Hematopoietic multipotent progenitor cell treated with erythropoietin and hydrocortisone succinate and interleukin-3 and kit ligand, for 15 days (in vitro differentiated cells): ENCODE measurements at places on chromosomes 16 and 17.

GRCh38 chr17:60641810-60642220 is 35.8 kb upstream of the BCAS3 start:
- DNase-seq: peak; percentile 86

- no peak for DNase-seq
Observed at GRCh38 chr17:50256826-50257618, 17.2 kb upstream of the TMEM92 start.

GRCh38 chr16:67470359-67470758 is 10.6 kb downstream of the ATP6V0D1 start:
- peak; percentile 52 for DNase-seq

- DNase-seq: no peak
Observed at GRCh38 chr17:6347776-6348175, 87.1 kb downstream of the AIPL1 start.

- DNase-seq: no peak
Observed at GRCh38 chr16:67241008-67241900, 6.0 kb downstream of the FHOD1 start.

DNA sequence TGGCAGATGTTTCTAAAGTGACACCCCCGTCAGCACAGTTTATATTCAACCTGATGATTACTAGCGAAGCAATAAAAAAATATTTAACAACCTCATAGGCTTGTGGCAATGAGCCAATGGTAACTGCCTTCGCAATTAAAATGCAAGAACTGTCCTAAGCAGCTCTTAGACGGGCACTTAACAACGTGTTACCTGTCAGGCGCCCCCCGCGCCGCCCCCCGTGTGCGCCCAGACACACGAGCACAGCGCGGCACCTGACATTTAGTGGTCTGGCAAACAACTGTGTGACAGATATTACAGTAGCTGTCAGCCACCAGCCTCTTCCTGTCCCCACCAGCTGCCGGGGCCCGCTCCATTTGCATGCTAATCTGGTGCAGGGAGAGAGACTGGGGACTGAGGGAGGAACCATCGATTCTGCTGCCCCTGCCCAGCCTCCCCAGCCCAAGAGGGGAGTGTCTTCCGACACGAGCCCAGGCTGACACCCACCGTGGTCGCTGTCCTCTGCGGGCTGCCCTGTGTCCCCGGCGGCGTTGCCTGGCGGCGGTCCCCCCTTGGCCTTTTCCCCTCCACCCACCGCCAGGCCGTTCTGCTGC is 12.7 kb downstream of the NDUFAF8 start:
- DNase-seq: no peak

DNA sequence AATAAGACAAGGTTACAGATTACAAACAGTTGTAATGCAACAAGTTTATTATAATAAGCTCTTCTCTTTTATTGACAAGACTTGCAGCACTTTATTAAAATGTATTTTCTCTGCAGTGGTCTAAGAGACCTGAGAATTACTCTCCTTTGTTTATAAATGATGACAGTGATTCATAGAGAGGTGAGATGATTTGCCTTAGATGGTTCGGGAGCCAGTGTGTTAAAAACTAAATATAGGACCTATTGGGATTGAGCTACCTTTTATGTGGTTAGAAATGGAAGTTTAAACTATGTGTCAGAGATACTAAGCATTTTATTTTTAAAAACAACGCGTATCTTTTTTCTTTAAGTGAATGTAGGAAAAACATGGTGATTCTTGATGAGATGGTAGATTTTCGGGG is 2.9 kb upstream of the KRTAP3-3 start:
- no peak for DNase-seq

DNA sequence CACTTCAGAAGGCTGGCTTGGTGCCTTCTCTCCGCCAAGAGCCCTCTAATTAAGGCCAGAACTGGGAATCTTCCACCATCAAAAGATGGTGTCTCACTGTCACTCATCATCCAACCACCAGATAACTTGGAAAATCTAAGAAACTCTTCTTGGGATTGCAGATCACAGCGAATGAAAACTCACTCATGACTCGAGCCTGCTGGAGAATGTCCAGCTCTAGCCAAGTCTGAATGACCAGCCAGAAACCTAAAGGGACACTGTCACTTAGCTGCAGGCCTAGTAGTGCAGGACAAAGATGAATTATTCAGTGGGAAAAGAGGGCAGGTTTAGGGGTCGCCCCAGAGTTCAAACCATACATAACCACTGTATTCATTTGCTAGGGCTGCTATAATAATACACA is 107.8 kb downstream of the XYLT1 start:
- DNase-seq: no peak

DNA sequence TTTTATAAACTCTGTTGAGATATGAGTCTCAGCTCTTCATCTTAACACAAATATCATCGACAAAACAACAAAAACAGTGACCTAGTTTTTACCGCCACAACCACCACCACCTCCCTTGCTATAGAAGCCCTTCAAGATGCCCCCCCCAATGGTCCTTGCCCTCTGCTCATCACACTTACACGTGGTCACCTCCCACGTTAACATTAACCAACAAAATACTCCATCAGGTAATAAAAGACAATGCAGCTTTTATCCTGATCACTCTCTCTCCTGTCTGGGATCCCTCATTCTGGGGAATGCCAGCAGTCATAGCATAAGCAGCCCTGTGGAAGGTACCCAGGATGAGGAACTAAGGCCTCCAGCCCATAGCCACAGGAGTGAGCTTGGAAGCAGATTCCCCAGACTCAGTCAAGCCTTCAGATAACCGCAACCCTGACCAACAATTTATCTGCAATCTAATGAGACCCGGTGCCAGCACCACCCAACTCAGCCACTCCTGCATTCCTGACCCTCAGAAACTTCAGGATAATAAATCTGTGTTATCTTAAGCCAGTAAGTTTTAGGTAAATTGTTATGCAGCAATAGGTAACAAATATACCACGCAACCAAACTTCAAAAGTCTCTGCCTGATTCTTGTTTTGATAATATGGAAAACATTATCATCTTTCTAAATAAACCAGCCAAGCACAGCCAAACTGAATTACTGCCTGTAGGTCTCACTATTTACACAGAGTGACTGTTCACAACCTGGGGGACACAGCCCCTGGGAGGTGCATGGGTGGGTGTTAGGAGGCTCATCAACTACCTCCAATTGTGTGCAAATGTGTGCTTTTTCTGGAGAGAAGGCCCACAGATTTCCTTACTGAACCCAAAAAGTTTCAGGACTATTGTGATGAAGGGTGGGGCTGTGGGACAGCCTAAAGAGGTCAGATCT is 6.1 kb downstream of the PECAM1 start:
- no peak for DNase-seq

GRCh38 chr17:41651625-41652460 is 27.5 kb upstream of the KRT17 start:
- no peak for DNase-seq

- DNase-seq: no peak
Observed at GRCh38 chr17:59370593-59371299, 39.3 kb downstream of the YPEL2 start.

GRCh38 chr16:57754354-57755060 is 18.9 kb downstream of the KATNB1 start:
- no peak for DNase-seq

GRCh38 chr17:41762841-41763240 is 23.7 kb downstream of the JUP start:
- no peak for DNase-seq

DNA sequence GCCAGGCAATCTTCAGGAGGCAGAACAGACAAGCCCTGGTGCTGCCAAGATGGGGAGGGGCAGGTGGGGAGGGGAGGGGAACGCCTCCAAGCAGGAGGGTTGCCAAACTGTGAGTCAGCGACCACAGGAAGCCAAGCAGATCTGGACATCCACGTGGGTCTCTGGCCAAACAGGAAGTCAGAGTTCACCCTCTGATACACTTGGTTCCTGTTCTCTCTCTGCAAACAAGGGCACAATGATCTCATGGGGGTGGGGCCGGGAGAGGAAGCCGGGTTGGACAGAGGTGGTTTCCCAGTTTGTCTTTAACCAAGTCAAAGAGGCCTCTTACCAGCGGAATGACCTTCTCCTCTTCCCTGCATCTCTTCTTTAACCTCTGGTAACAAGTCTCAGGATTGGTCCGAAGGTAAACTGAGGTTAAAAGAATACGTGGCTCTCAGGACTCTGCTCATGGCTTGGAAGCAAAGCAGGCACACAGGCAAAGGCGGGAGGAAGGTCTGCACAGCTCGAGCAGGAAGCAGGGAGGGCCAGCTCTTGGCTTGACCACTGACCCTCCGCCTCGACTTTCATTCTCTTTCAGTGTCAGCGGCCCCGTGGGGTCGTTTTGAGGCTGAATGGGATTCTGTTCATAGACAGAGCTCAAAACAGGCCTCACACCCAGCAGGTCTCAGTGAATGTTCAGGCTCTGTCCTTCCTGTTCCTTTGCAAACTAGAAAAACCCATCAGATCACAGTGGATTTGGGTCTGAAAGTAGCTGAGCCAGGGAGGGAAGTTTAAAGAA is 32.9 kb downstream of the TK2 start:
- peak; percentile 85 for DNase-seq

DNA sequence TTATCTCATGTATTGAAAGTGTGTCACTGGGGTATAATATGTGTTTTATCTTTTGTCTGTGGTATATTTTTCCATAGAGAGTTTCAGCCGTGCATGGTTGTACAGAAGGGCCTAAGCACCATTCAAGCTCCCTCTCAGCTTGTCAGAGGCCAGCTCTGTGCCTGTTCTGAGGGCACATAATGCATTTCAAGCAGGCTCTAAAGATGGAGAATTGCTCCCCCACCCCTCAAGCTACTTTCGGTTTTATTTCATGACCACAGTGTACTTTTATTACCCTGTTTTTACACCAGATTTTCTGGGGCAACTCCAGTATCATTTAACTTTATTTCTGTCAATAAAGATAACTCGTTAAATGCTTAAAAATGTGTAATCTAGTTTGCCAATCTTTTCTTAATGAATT is 131.7 kb downstream of the SHISA6 start:
- no peak for DNase-seq

GRCh38 chr17:62094175-62094574 is 29.1 kb upstream of the MED13 start:
- no peak for DNase-seq
